ENCODE measurements at places on chromosomes 11 and 22.

- DNase-seq, result no peak
These were observed 35.4 kb downstream of the BIRC2 start for GRCh38 chr11:102382384-102382783.

DNA sequence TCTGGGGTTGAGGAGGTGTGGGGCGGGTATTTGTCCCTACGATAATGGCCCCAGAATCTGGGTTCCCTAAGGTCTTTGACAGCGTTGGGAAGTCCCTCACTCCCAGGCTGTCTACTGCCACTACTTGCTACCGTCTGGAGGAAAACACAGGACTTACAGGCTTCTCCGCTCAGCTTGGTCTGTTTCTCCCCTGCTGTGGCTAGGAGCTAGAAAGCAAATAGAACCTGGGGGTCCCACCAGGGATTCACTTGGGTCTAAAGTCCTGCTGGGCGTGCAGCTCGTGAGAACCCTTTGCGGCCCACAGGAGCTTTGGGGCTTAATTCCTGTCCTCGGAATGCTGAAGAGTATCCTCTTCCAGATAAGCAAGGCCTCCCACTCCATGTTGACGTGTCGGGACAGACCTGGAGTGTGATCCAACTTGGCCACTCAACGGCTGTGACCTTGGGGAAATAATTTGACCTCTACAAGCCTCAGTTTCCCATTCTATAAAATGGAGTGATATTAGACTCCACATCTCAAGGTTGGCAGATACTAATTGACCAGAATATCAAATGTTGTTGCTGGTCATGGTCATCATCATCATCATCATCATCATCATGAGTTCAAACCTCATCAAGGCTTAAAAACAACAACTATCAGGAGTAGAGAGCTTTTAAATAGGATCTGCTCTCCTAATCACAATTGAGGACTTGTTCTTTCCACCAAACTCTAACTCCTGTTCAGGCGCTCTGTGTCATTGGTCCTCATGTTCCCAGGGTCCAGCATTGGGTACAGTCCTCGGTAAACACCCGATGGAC lies 1.7 kb upstream of the MYBPC3 start:
- no peak for DNase-seq

- no peak for DNase-seq
These were observed 592 bp upstream of the CTSC start for GRCh38 chr11:88337987-88338668.

DNA sequence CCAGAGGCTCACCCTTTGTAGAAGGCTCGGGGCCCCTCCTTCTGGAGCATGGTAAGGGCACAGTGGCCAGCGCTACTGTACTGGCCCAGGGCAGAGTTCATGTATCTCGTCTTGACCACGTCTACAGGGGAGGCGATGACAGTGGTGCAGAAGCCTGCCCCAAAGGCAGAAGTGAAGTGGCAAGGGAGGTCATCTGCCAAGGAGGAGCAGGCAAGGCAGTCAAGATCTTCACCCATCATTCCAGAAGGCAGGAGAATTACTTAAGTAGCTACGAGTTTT lies 7.2 kb downstream of the UCP2 start:
- no peak for DNase-seq

GRCh38 chr11:100774132-100774531 lies 87.0 kb downstream of the ARHGAP42 start:
- no peak for DNase-seq

DNA sequence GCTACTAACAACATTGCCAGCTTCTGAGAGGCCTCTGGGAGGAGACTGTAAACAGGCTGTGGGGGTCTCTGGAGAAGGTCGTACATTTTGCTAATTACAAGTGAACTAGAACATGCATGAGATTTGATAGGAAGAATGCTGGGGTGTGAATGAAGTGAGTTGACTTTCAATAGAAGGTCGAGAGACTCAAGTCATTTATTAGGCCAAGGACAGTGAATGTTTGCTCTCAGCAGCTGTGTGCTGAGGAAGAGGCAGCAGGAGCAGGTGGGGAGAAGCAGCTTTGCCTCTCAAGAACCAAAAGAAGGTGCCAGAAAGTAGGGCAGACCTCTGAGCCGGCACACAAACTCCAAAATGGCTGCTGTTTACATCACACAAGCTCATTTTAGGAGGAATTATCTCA lies 91.7 kb downstream of the PIWIL4 start:
- DNase-seq, result no peak

- DNase-seq, result no peak
These were observed 30.5 kb downstream of the KIAA0930 start for GRCh38 chr22:45210174-45210573.

DNA sequence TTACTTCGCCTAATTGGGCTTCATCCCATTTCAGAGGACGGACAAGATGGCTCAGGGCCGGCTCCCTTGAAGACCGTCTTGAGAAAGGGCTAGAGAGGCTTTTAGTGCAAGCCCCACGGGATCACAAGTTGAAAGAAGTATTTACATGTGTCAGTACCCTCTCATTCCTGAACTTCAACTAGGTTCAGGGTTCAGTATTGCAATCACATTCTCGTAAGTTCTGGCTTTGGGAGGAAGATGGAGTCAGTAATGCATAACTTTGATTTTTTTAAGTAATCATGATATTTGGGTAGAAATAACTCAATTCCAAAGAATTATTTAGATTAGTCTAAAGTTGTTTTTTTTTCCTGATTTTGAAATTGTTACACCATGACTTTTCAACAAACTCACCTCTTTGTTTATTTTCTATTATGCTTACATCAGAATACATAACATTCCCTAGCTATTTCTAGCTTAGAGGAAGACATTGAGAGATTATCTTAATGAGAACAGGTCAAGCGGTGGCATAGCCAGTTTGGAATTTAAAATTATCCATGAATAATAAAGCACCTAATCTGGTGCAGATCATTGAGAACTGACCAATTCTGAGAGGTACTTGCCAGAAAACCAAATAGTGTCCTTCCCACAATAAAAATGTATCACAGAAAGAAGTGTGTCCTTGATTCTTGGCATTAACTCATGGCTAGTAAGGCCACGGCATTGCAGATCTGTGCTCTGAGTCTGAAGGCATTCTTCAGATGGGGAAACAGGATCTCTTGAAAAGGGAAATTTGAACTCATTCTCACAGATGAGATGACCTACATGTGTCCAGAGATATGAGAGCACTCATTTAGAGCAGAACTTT lies 92.1 kb upstream of the BLID start:
- DNase-seq, result no peak

DNA sequence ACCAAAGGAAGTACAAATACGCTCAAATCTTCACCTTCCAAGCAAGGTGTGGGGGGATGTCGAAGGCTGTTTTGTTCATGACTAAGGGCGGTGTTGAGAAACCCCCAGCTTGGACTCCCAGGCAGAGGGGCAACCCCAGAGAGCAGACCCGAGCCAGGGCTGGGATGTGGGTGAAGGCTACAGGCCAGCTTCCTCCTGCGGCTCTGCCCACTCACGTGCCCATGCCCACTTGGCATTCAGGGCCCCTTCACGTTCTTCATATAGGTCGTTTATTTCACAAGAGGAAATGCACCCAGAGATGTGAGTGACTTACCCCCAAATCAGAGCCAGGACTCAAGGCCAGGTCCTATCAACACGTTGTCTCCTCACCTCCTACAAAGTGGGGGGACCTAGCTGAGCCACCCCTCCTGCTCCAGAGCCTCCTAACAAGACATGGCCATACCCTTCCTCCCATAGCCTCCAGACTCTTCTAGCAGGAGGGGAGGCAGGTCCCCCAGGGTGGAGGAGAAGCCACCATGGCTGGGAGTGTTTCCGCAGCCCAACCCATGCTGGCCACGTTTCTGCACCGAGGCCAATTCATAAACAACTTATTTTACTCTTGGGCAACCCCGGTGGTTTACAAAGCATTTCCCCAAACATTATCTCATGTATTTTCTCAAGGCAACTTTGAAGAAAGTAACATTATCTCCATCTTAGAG lies 22.0 kb downstream of the TMEM184B start:
- no peak for DNase-seq

GRCh38 chr11:10327254-10327653 lies 22.4 kb downstream of the ADM start:
- DNase-seq, result no peak

DNA sequence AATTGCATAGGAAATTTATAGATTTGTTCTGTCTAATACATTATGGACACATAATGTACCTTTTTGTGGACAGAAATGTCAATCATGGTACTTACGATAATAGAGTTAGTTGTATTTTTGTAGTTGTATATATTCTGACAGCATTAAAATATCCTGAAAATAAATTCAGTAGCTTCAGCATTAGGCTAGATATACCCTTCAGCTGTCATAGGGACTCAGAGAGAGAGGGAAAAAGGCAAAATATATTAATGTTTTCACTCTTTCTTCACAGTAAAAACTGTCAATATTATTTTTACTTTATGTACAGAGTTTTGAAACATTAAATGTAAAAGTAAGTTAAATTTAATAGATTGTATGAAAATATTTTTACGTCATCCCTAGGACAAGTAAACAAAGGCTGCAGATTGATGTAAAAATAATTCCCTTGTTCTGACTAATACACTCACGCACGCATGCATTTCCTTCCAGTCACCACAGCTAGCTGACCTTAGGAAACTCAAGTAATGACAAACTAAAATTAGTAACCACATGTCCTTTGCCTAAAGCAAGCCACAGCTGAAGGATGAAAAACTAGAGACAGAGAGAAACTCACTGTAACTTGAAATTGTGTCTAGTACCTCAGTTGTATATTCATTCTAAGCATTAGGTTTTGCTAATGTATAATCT lies 104.7 kb upstream of the CARD18 start:
- no peak for DNase-seq

DNA sequence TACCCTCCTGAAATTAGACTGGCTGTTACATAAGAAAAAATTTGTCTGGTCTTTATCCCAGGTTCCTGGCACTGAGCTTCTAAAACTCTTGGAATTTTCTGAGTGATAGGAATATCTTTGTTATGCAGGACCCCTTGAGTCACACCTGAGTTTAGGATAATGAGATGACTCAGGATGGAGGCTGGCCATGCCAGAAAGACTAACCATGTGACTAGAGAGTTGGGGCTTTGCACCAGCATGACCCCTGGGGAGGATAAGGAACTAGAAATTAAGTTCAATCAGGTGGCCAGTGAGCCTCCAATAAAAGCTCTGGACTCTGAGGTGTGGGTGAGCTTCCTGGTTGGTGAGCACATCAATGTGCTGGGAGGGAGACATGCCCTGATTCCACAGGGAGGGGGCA lies 88.1 kb downstream of the XRRA1 start:
- no peak for DNase-seq

GRCh38 chr11:45266676-45267020 lies 19.5 kb downstream of the SYT13 start:
- no peak for DNase-seq

DNA sequence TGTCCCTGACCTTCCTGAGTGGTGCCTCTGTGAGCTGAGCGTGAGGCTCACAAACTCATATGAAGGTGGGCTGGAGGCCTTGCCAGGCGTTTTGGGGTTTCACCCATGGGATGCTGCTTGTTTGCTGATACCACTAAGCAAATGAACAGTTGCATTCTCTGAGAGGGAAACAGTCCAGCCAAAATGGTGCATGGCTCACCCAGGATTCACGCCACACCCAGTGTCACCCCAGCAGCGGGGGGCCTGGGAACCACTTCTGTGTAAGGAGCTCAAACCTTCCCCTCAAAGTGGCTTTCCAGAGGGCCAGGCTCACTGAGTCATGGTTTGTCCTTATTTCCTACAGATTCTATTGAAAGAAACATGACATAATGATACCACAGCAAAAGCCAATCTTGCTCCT lies 928.1 kb downstream of the TBC1D22A start:
- DNase-seq, result no peak

- no peak for DNase-seq
These were observed 3.3 kb downstream of the POU2F3 start for GRCh38 chr11:120243221-120243620.

- DNase-seq, result no peak
These were observed 35.7 kb downstream of the CLMP start for GRCh38 chr11:123159183-123159857.

- DNase-seq, result no peak
These were observed 545.9 kb upstream of the ARHGAP42 start for GRCh38 chr11:100141201-100141600.

GRCh38 chr11:22752908-22753310 lies 76.7 kb downstream of the SVIP start:
- no peak for DNase-seq

GRCh38 chr22:42544686-42545085 lies 9.1 kb upstream of the SERHL2 start:
- no peak for DNase-seq

DNA sequence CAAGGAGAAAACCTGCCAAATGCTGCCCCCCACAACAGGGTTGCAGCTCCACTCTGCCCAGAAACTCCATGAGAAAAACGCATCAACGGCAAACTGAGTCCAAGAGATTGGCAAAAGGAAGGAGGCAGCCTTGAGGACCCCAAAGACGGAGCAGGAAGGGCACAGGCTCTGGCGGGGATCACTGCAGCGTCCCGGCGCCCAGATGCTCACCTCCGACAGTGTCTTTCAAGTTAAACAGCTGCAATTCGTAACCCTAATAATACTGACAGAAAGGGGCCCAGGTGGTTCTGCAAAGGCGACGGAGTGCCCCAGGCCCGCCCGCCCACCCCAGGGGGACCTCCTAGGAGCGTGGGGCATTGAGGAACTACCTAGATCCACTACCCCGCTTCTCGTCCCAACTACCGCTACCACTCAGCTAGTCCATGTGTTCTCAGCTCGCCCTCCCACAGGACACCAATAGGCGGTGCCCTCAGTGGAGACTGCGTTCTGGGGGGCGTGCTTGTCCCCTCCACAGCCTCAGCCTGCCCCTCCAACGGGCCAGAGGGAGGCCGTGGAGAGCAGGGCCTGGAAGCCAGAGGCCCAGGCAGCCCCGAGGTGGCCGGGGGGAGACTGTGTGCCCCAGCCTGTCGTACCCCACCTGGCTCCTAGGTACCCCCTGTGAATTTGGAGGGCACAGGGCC lies 127.4 kb downstream of the PHF21B start:
- no peak for DNase-seq

DNA sequence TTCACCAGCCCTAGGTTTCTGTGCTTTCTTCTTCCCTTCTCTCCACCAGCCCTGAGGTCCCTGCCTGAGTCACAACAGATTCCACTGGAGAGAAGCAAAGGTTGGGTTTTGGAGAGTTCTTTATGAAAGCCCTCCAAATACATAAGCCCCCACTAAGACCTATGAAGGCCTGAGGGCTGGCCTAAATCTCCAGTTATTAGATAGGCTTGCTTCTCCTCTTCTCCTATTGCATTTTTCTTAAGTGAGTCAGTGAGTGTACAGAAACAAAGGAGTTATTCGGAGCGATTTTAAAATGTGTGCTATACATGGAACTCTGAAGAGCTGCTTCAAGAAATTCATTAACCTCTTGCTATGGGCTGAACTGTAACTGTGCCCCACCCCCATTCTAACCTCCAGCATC lies 1057.3 kb downstream of the OPCML start:
- DNase-seq, result no peak

- no peak for DNase-seq
These were observed 2.9 kb upstream of the CYP2R1 start for GRCh38 chr11:14894657-14895598.
